ENCODE measurements at places on chromosomes 2 and 18.

DNA sequence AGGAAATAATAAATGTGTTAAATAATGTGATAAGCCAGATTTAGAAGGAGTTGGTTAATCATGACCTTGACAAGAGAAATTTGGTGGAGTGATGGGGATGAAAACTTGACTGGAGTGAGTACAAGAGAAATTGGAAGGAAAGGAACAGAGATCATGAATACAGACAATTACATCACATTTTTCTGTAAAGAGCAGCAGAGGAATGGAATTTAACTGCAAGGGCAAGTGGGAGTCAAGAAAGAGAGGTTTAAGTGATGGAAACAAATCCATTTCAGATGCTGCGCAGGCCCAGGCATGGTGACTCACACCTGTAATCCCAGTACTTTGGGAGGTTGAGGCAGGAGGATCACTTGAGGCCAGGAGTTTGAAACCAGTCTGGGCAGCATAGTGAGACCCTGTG lies 46.7 kb downstream of the ICA1L start:
- H3K4me3 ChIP-seq, result no peak overlapping the region
- H3K27ac ChIP-seq, result no peak overlapping the region
- no peaks in the 10 kb centered on the region for H3K27me3 ChIP-seq
- H3K36me3 ChIP-seq, result no peaks in the 10 kb centered on the region
- H3K4me1 ChIP-seq, result no peaks in the 10 kb centered on the region
- no peak for DNase-seq

GRCh38 chr2:69525261-69525660 lies 88.0 kb upstream of the NFU1 start:
- peaks cover 91% of the 10 kb centered on the region for H3K36me3 ChIP-seq
- no peak overlapping the region for H3K4me3 ChIP-seq
- DNase-seq, result no peak
- no peak overlapping the region for H3K27ac ChIP-seq
- no peaks in the 10 kb centered on the region for H3K27me3 ChIP-seq

- DNase-seq, result no peak
- no peak overlapping the region for H3K4me3 ChIP-seq
- no peak overlapping the region for H3K27ac ChIP-seq
- H3K36me3 ChIP-seq, result no peaks in the 10 kb centered on the region
These were observed 16.6 kb downstream of the ADCY3 start for GRCh38 chr2:24903161-24904103.

DNA sequence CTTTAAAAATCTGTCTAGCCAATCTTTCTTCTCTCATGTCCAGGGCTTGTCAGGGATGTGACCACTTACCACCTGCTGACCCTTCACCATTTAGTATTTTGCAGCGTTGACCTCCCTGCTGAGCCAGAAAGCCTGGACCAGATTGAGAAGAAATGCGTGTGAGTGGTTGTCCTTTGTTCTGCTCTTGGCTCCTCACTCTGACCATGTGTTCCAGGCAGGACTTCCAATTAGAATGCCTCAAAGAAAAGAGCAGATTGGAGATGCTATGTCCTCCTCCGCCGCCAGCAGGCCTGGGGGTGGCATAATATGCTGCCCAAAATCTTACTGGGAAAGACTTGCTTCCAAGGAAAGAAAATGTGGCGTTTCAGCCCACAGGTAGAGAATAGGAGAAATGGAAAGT lies 894.1 kb downstream of the SLC4A3 start:
- DNase-seq, result no peak
- no peaks in the 10 kb centered on the region for H3K4me1 ChIP-seq
